Activated CD4-positive, CD25-positive, alpha-beta regulatory T cell treated with anti-CD3 and anti-CD28 coated beads, Interleukin-2, amount 50 U/mL, for 72 hours (primary cell): ENCODE measurements at places on chromosomes 6 and 20.

GRCh38 chr20:21117521-21117920, 8.4 kb upstream of the KIZ start:
- DNase-seq = no peak

- no peak for DNase-seq
Measured at GRCh38 chr20:24851346-24852019, 97.6 kb upstream of the CST7 start.

DNA sequence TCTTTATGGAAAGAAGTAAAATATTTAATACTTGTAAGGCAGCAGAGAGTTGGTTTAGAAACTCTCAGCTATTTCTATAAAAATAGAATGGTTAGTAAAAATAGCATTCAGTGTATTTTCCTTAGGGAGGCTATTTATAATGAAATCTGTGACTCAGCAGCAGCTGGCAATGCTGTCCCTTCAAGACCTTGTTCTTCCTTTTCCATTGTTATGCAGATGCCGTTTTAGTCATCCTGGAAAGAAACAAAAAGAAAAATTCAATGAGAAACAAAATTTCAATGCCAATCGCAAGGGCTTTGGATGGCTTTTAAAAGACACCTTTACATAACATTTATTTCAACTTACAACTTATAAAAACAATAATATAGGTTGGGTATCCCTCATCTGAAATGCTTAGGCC, 17.5 kb downstream of the MPC1 start:
- DNase-seq = no peak

DNA sequence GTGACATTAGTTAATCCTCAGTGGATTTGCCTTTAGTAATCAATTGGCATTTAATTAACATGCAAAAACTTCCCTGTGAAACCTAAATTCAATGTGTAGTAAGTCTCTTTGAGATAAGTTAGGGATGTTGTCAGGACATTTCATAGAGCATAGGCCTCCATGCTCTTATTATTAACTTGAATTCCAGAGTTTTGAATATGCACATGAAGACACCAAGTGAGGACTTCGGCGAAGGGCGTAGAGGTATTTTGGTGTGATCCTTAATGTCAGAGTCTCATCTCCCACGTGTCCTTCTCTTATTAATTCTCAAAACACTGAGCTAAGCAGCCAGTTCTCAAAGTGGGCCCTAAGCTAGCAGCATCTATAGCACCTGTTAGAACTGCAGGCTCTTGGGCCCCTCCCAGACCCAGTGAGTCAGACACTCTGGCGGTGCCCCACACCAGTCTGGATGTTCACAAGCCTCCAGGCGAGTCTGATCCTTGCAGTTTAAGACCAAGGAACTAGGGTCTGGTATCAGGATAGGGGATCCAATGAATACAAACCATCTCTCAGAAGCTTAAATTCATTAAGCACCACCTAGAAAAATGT, 292.1 kb downstream of the QKI start:
- no peak for DNase-seq

- DNase-seq = no peak
Measured at GRCh38 chr20:35013421-35014411, 58.0 kb downstream of the MYH7B start.
